Kidney capillary endothelial cell (primary cell): ENCODE measurements at places on chromosomes 13 and 19.
A peak's percentile ranks its signal among the peaks of the same experiment; 100 is the strongest.

GRCh38 chr13:44903574-44903985 is 85.7 kb downstream of the NUFIP1 start:
- DNase-seq: no peak

DNA sequence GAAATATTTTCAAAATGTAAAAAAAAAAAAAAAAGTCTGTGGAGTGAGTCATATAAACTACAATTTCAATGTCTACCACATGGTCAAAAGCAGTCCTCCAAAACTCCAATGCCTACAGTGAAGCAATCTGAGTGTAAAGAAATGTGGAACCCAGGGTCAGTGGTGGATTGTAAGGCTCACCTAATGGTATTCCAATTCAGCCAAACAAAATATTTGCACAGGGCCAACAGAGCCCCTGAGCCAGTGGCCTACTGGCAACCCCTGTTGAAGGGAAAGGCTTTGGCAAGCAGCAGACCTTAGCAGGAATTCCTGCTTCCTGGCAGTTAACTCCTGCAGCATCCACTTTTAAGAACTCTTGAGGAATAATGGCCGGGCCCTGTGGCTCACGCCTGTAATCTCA is 3.4 kb downstream of the DNMT1 start:
- peak; percentile 10 for DNase-seq

- DNase-seq: no peak
These were observed 416.4 kb downstream of the ITGBL1 start for GRCh38 chr13:101868585-101869469.

GRCh38 chr19:16625163-16625958 is 2.6 kb downstream of the MED26 start:
- DNase-seq: no peak

- DNase-seq: no peak
These were observed 107.9 kb downstream of the GGACT start for GRCh38 chr13:100480676-100481075.

DNA sequence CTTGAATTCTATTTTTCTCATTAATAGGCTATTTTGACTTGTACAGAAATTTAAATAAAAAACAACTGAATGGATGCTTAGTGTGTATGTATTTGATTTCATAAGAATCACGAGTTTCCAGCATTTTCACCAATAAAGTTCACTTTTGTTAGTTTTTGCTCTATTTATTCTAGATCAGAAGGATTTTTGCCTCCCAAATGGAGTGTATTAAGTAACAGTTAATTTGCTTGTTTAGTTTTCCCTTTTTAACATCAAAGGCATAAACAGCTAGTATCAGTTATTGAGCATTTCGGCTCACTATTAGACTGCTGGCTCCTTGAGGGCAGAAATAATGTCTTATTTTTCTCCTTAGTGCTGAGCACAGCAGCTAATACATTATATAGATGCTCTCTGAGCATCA is 414.1 kb downstream of the FGF9 start:
- no peak for DNase-seq
